Activated CD8-positive, alpha-beta memory T cell treated with anti-CD3 and anti-CD28 coated beads for 1 hour (primary cell): ENCODE measurements at places on chromosomes 5 and 9.

- no peak for DNase-seq
Observed at GRCh38 chr9:89112243-89112642, 66.4 kb downstream of the SHC3 start.

GRCh38 chr5:111197523-111197922 is 26.7 kb upstream of the CAMK4 start:
- DNase-seq, result no peak

GRCh38 chr5:108461628-108462367 is 79.9 kb upstream of the FBXL17 start:
- no peak for DNase-seq

DNA sequence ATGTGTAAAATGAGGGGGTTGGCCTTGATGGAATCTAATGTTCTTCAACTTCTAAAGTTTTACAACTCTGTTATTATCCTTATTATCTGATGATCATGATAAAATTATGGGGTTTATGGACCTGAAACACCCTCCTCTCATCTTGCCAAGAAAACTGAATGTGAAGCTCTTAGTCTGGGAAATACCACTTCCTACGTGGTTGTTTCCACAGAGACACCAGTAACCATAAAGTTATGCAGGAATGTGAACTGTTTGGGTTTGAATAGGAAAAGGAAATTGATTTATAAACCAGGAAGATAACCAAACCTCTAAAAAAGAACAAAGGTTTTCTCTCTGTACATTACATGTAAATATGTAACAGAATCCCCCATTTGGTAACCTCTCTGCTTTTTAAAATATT is 28.3 kb upstream of the RAI14 start:
- no peak for DNase-seq

DNA sequence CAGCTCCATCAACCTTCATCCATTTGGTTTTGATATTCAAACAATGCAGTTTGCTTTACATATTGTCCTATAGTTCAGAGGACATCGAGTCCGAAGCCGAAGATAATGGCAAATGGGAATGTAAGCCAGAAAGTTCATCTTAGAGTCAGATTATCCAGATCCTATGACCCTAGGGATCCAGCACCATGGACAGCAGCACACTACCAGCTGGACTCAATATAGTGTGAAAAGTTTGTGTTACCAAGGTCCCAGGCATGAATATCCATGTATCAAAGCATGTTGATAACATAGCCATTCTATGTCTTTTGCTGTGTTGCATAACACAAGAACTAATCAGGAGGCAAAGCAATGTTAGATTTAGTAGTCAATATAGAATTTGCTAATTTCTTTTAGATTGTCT is 46.3 kb downstream of the FSTL4 start:
- DNase-seq, result no peak

GRCh38 chr5:55934720-55935119 is 60.0 kb downstream of the IL6ST start:
- no peak for DNase-seq

GRCh38 chr9:92108122-92108521 is 7.1 kb downstream of the SPTLC1 start:
- DNase-seq, result no peak

GRCh38 chr5:61650661-61651060 is 318.6 kb downstream of the ZSWIM6 start:
- DNase-seq, result no peak
